ENCODE measurements at places on chromosomes 5 and 9.
A peak's percentile ranks its signal among the peaks of the same experiment; 100 is the strongest.

GRCh38 chr5:174327317-174327864, 281.9 kb downstream of the NSG2 start:
- peak; percentile 50 for DNase-seq

- no peak for DNase-seq
Observed at GRCh38 chr5:141691286-141691866, 9.3 kb upstream of the ARAP3 start.

DNA sequence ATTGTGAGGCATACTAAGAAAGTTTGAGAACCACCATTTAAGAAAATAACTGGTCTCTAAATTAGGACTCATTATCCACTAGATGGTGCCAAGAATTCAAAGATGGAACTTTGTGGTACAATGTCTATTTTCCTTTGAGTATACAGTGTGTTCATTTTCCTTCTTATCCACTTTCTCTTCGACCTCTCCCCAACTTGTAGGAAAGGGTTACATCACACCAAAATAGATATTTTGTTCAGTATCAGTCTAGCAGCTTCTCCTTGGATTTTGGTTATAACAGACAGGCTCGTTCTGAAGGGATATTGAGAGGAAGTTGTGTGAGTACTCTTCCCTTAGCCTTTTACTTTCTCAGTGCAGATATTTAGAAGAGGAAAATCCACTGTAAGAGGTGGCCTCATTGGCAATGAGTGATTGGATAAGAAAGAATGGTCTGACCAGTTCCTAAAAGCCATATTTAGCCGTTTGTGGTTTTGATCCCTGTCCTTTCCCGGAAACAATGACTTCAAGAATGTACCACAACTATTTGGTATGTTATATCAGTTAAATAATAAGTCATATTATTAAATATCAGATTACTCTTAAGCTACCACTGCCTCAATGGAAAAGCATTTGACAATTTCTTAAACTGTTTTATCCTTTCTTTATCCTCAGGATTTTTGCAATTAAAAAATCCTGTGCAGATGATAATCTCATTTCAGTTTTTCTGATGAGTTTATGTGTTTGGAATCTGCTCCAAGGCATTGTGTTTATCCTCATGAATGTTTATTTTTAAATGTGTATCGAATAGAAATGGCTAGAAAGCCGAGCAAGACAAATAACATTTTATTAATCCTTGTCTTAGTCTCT, 69.0 kb upstream of the GRAMD2B start:
- DNase-seq: no peak

DNA sequence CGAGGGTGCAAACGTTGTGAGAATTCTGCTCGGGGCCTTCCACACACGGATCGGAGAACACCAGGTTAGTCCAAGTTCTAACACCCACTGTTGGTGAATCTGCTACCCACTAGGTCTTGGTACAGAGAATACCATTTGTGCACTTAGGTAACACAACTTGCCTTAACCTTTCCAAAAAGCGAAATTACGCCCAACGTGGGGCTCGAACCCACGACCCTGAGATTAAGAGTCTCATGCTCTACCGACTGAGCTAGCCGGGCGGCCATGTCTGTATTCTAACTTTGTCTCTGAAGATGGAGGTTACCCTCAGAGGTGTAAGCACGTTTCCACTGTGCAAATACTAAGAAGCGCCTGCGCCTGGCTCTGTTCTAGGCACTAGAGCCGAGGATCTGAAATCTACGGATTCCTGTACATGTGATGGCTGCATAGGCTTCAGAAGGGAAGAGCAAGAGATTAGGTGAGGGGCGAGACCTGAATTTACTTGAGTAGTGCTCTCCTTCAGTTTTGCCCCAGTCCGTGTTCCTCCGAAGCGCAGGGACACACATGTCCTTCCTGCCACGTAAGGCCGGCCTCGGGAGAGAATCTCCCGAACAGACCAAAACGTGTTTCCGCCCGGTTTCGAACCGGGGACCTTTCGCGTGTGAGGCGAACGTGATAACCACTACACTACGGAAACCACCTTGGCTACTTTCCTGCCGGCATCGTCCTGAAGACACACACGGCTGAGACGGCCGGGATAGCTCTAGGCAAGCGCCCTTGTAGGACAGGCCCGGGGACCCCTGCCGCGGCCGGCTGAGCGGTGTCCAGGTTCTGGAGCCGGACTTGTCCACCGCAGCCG, 1.1 kb upstream of the TRIM41 start:
- DNase-seq: peak; percentile 91

GRCh38 chr5:7686794-7687193, 164.1 kb downstream of the CFAP90 start:
- no peak for DNase-seq

- DNase-seq: no peak
Observed at GRCh38 chr5:135232958-135233357, 166.1 kb downstream of the MACROH2A1 start.

GRCh38 chr9:113522858-113523257, 59.3 kb downstream of the RGS3 start:
- DNase-seq: no peak

GRCh38 chr9:87554171-87554910, 56.7 kb downstream of the DAPK1 start:
- DNase-seq: no peak

DNA sequence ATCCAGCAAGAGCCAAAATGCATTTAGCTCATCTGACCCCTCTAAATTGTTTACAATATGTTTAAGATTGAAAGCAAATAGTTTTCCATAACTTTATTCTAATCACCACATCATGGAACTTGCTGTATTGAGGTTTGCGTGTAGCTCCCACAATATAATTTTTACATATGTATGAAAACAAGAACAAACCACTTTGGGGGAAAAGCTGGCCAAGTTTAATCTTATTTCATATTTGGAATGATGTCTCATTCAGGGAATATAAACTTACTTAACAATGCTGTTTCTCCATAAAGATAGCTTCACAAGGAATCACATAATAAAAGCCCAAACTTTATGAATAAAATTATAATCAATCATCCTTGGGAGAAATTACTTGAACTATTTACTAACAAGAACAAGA, 194.6 kb upstream of the PCSK5 start:
- no peak for DNase-seq

GRCh38 chr5:151477101-151477500, 29.7 kb downstream of the SLC36A1 start:
- no peak for DNase-seq

DNA sequence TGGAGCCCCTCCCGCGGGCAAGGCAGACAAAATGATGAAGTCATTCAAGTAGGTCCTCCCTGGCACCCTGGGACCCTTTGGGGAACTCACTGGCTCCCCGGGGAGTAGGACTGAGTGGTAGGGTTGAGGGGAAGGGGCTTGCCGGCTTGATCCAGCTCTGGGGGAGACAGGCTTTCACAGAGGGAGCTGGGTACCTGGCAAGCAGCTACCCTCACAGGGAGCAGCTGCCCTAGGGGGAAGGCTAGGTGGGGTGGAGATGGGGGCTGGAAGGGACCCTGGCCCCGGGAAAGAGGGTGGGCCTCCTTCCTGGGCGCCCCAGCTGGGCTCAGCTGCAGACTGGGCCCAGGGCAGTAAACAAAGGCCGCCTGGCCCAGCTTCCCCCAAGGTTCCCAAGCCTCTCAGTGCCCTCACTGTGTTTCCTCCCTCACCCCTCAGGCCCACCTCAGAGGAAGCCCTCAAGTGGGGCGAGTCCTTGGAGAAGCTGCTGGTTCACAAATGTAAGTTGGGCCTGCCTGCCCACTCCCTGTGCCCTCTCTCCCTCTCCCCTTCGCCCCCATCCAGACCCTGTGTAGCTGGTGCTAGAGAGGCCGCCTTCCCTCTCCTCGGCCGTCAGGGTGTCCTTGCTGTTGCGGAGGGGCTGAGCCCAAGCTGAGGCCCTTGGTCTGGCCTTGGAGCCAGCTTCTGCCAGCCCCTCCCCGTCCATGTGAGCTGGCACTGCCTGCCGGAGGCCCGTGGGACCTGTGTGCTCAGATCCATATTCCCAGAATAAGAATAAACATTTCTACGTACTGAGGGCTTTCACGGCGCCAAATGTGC, 131.2 kb downstream of the RGS3 start:
- DNase-seq: no peak

- peak; percentile 67 for DNase-seq
Observed at GRCh38 chr5:174419540-174420132, 304.7 kb upstream of the MSX2 start.

DNA sequence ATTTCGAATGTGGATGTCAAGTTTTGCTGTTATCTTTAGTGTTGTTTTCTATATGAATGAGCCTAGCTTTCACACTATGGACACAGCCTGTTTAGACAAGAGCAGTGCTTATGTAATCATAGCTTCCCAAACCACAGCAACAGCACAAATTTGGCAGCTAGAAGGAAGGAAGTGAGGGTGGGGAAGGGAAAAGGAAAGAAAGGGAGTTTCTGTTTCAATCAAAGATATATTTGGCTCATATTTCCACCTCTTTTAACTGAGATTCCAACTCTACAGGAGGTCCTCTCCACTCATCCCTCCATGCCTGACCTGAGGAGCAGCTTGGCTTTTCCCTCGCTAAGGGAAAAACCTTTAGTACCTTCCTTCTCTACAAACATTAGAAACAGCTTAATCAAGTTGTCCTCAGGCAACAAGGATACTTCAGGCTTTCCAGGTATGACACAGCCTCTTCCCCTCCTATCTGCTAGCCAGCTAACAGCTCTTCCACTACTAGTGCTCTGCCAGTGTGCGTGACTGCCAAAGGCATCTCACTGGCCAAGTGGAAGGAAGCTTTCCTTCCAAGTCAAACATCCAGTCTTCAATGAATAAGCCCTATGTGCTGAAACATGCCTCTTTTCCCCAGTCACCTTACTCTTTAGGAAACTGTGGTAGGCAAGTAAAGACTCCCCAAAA, 268.6 kb upstream of the PTGER4 start:
- no peak for DNase-seq

DNA sequence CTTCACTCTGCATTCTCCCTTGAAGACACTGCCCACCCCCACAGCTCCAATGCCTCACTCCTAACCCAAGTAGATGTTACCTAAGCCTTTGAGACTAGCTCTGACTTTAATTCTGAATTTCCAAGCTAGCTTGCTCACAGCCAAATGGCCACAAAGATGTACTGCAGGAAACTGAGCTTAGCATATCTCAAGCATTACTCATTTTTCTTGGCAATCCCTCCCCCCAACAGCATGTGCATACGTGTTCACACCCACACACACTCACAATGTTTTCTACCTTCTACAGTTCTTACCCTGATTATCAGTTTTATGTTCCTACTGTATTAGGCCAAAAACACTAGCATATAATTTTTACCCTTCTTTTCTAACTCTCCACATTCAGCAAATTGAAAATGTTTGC, 13.7 kb upstream of the GRIA1 start:
- no peak for DNase-seq

GRCh38 chr9:6930827-6931226, 173.1 kb downstream of the KDM4C start:
- DNase-seq: no peak

DNA sequence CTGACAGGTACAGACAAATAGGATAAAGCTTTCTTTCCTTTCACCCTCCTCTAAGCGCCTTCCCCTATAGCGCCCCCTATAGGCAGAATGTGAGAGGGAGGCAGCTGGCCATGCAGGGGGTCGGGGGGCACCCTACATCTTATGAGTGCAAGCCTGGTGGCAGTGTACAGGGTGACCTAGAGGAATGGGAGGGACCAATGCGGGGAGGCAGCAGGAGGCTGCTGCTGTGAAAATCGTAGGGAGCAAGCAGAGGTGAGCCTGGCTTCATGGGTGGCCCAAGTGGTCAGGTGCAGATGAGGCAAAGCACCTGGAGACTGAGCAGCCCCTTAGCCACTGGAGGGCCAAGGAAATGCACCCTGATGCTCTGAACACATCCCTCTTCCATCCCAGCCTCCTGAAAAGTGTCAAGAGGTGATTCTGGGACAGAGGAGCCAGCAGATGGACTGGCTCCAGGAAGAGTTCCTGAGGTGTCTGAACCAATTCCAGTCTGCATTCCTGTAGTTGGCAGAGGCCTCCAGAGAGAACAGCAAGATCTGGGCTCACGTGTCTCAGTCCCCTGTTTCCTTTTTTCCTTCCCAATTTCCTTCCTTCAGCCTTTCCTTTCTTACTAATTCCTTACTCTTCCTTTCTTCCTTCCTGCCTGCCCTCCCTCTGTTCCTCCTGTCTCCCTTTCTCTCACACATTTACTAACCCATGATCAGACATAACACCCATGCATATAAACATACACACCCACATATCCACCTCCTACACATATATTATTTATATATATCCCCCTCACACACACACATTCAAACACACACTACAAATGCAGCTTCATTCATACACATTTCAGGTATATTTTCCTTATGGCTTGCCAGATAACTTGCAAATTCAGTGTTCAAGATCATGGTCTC, 32.8 kb upstream of the GALNT10 start:
- no peak for DNase-seq

DNA sequence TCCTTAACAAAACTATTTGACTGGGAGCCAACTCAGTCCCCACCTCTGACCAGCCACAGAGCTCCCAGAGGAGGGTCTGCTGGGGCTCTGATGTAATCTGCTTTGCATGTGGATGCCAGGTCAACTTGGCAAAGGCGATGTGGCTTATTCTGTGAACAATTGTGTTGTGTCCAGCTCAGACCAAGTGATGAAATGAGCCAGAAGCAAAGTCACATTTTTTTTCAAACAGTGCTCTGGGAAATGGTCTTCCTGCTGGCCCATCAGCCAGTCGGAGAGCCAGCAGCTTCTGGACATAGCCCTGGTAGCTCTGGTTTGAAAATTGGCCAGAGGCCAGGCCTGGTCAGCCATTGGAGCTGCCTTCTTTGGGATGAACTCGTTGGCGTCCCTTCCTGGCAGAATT, 86.5 kb downstream of the ANGPTL2 start:
- no peak for DNase-seq

GRCh38 chr9:469672-470551, 255.2 kb downstream of the DOCK8 start:
- peak; percentile 89 for DNase-seq

GRCh38 chr5:35047785-35048404, at the start of gene AGXT2:
Gene AGXT2, minus strand, starts transcription at chr5:35047949. Its CDS starts 57 bp downstream, at chr5:35047892.
- no peak for DNase-seq

GRCh38 chr5:78719504-78720219, 71.1 kb upstream of the LHFPL2 start:
- DNase-seq: no peak

DNA sequence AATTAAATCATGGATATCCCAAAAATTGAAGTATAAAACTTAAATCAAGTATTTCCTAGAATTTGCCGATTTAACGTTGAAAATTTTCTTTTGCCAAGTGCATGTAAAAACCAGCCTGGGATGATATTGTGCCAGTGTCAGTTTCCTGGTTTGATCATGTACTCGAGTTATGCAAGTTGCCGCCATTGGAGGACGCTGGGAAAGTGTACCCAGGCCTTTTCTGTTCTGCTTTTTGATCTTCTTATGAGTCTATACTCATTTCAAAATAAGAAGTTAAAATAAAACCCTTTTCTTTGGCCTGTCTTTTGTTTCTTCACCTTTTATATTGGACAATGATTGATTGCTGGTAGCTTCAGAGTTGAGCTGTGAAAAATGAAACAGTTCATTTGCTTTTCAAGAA, 93.1 kb upstream of the NFIL3 start:
- DNase-seq: no peak

- DNase-seq: no peak
Observed at GRCh38 chr5:151722546-151722945, 35.8 kb upstream of the SPARC start.

- DNase-seq: peak; percentile 31
Observed at GRCh38 chr5:157540707-157541446, 34.7 kb downstream of the ADAM19 start.

All from stimulated activated CD4-positive, alpha-beta T cell treated with anti-CD3 and anti-CD28 coated beads, Interleukin-15, amount 100 ng/mL, for 48 hours (primary cell).